Stimulated activated CD8-positive, alpha-beta memory T cell treated with anti-CD3 and anti-CD28 coated beads, Interleukin-4, amount 100 ng/mL, for 4 hours (primary cell): ENCODE measurements at places on chromosomes 5 and 9.

DNA sequence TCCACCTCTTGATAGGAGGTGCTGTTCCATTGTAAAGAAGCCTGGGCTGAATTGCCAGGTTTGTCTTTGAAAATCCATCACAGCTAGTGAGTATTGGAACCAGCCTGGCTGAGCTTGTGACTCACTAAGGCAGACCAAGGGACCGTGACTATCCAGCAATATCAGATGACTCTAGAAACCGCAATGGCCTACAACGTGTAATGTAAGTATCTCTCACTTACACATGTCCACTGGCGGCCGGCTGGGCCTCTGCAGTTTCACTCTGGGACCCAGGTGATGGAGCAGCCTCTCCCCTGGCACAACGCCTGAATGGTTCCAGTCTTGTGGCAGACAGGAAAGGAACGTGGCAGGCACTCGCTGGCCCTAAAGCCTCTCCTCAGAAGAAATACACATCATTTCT lies 3.1 kb upstream of the HRH2 start:
- DNase-seq = no peak

- no peak for DNase-seq
These were observed 613.7 kb upstream of the CDH18 start for GRCh38 chr5:20601678-20602100.

DNA sequence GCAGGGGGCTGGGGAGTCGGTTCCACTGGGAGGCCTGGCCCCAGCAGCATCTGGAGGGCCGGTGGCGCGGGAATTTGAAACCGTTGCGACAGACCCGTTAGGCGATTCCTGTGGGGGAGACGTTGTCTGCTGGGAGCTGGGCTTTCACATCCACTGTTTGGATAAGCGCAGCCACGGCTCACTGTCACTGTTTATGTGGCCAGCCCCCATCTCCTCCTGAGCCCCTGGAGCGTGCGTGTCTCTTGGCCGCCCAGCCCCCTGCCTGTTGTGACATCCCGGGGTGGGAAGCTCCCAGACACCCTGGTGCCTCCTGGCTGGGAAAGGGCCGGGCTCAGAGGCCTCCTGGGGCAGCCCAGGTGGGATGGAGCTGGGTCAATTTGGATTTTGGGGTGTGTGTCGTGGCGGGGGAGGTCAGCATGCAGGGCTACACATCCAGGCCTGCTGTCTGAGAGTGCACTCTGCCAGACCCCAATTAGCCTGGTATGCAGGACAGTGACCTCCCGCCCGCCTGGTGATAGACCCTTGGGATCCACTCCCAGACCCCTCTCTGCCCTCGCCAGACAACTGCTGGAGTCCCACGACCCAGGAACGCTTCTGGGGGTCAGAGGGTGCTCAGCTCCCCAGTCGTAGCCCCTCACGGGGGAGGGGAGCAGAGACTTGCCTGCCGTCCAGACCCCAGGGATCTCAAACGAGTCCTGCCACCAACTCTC lies 62.0 kb upstream of the RNU6ATAC start:
- DNase-seq = no peak

DNA sequence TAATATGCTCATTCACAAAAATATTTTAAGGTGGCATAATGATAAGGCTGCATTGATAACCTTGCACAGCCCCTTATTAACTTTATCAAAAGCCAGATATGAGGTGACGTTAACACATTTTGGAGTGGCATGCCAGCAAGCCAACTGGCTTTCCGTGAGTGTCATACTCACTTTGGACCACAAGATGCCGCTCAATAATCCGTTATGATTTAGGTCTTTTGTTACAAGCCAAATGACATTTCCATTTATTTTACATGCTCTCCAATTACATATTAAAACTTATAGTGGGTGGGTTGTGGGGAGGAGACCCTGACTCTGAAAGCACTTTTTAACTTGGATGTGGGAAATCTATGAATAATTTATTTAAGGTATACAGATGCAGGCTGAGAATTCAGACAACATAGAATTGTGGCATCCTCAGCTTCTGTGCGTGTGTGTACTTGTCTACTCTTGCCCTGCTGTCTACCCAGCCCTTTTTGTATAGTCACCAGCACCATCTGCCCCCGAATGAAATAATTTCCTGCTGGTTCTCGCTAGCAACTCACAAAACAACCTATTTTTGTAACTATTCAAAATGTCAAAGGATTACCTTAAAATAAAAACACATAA lies 305.1 kb downstream of the PSAT1 start:
- no peak for DNase-seq

DNA sequence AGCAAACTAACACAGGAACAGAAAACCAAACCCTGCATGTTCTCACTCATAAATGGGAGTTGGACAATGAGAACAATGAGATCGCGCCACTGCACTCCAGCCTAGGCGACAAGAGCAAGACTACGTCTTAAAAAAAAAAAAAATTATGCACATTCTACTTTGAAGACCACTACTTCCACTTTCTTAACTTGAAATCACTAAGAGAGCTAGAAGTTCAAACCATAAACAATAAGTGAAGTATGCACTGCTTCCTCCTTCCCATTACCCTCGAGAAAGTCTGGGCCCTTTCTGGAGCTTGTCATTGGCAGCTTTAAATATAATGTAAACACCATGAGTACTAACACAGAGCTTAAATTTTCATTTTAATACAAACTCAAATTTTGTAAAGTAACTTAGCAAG lies 94.9 kb downstream of the TLE1 start:
- no peak for DNase-seq

DNA sequence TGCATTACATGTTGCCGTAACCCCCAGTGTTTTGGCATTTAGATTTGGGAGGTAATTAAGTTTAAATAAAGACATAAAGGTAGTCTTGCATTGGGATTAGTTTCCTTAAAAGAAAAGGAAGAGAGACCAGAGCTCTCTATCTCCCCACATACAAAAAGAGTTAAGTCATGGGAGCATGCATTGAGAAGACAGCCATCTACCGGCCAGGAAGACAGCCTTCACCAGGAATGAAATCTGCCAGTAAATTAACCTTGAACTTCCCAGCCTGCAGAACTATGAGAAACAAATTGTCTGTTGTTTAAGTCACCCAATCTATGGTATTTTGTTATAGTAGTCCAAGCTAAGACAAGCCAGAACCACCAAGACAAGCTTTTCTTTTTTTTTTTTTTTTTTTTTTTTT lies 567.0 kb upstream of the CDH18 start:
- no peak for DNase-seq

- no peak for DNase-seq
These were observed 13.6 kb upstream of the SLC22A4 start for GRCh38 chr5:132280371-132281240.

DNA sequence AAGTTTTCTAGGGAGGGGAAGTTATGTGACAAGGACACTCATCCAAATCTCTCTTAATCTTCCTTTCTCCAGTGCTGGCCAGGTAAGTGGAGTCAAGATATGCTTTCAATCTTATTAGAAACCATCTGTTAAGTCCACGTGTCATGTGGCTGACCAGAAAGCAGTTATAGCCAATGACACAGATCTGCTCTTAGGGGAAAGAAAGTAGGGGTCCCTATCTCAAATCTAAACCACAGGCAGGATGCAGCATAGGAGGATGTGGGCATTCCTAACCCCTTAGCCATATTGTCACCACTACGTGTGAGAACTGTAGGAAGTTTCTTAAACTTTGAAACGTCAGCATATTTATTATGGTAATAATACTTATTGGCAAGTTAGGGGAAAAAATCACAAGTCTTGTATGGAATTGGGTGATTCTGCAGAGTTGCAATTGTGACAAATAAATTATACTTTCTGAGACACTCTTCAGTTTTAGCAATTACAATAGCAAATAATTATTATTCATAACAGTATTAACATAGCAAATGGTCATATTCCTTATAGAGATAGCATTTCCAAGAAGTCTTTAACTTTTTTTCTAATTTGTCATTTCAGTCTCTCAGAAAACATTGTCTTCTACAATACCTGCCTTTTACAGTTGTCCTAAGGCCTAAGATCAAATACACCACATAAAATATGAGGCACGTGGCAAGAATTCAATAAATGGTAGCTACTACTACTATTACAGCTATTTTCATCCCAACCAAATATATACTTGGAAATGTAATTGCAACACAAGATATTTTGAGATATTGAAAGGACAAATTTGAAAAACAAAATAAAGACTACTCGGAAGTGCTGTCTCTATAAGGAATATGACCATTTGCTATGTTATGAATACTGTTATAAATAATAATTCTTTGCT lies 236.9 kb downstream of the PDE4D start:
- DNase-seq = no peak

GRCh38 chr5:136246122-136246521 lies 53.2 kb upstream of the SMIM32 start:
- DNase-seq = no peak

GRCh38 chr9:19689328-19690101 lies 99.3 kb downstream of the SLC24A2 start:
- no peak for DNase-seq

DNA sequence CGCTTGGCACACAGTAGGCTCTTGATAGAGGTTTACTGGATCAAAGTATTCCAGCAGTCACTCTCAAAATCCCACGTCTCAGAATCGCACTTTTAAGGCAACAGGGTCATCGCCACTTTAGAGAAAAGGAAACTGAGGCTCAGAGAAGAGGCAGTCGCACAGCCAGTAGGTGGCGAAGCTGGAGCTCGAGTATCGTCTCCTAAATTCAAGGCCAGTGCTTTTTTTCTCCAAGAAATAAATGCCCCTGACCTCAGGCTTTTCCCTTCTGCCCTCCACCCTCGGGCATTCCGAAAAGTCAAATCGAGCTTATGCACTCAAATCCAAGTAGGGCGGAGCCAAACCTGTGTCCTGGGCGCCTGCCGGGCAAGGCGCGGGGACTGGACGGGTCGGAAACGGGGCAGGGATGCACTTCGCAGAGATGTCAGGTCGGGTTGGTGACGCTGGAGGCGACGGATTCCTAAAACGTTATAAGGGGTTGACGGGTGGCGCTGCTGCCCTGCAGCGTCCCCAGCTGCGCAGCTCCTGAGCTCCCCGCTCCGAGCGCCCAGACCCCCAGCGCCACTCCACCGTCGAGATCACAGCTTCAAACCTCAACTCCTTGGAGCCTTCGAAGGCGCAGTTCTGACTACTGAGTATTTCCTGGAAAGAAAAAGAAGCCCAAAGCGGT lies 4.7 kb upstream of the FOXB2 start:
- DNase-seq = no peak

GRCh38 chr5:13034061-13034460 lies 910.4 kb downstream of the DNAH5 start:
- no peak for DNase-seq

DNA sequence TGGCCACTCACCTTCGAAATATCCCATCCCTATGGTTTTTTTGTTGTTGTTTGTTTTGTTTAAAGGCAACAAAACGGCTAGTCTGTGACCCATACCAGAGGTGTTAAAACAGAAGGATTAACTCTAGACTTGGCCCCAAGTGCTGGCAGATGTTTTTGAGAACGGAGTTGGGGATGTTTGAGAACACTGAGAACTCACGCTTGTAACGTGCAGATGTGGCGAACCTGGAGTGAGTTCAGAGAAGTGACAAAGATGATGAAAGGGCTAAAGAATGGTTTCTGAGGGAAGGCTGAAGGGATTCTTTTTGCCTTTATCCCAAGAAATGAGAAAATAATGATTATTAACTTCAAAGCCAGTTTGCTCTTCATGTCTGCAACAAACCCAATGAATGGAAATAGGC lies 286.5 kb downstream of the ZNF608 start:
- DNase-seq = no peak

DNA sequence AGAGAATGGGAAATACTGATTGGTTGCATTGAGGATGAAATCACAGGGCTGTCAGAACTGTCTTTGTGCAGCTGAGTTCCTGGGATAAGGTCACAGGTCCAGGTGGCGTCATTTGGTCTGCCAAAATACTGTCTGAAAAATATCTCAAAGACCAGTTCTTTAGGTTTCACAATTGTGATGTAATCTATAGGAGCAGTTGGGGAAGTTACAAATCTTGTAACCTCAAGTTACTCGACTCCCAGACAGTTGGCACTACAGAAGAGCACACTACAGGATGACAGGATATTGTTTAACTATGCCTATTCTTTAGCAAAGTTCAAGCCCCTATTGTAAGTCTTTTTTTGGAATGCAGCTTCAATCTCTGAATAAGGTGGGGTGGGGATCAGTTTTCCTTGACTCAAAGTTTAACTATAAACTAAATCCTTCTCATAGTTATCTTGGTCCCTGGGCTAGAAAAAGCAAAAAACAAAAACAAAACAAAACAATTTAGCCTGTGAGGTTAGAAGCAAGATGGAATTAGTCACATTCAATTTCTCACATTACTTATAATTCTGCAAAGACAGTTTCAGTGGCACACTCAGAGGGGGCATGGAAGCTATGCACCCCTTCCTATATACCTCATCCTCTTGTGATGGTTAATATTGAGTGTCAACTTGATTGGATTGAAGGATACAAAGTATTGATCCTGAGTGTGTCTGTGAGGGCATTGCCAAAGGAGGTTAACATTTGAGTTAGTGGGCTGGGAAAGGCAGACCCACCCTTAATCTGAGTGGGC lies 276.0 kb downstream of the AUH start:
- no peak for DNase-seq

DNA sequence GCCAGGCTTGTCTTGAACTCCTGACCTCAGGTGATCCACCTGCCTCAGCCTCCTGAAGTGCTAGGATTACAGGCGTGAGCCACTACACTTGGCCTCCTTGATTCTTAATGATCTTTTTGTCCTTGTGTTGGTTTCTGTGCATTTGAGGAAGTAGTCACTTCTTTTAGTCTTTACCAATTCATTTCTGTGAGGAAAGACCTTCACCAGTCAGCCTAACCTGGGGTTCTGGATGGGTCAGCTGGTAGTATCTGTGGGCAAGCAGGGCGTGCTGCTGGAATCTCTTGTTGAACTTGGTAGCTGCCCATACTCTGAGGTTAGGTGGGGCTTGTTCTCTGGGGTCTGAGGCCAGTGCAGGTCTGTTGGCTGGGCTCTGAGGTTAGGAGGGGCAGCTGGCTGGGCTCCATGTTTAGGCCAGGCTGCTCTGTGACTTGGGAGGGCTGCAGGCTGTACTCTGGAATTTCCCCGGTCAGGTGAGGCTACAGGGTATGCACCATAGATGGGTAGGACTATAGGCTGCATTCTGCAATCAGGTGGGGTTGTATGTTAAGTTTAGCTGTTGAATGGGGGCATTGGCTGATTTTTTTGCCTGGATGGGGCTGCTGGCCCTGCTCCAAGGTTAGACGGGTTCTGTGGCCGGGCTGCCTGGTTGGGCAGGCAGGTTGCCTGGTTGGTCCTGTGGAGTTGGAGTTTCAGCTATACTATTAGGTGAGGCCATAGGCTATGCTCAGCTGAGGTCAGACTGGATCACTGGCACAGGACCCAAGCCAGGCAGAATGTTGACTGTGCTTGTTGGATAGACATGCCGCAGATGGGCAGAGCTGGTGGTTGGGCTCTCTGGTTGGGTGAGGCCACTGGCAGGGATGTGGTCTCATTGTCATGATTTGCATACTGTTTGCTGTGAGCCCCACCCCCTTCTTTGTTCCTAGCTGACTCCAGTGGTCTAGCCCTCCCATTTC lies 19.2 kb downstream of the UBAP1 start:
- no peak for DNase-seq

GRCh38 chr5:153919161-153919560 lies 119.5 kb downstream of the FAM114A2 start:
- no peak for DNase-seq

GRCh38 chr5:54285686-54286085 lies 24.7 kb downstream of the ARL15 start:
- no peak for DNase-seq

GRCh38 chr9:115057559-115057958 lies 60.4 kb downstream of the TNC start:
- no peak for DNase-seq

GRCh38 chr5:169548315-169548714 lies 35.3 kb upstream of the SPDL1 start:
- no peak for DNase-seq
